ENCODE measurements at places on chromosomes 4 and X.

GRCh38 chrX:4762196-4762595 lies 1048.7 kb upstream of the PRKX start:
- DNase-seq = no peak

GRCh38 chrX:48992341-48992740 lies 9.7 kb downstream of the GRIPAP1 start:
- DNase-seq = no peak

GRCh38 chr4:73721909-73722308 lies 18.5 kb upstream of the CXCL8 start:
- no peak for DNase-seq

GRCh38 chr4:164379694-164380093 lies 374.2 kb upstream of the SMIM31 start:
- DNase-seq = no peak

GRCh38 chr4:24805067-24805466 lies 9.7 kb downstream of the SOD3 start:
- peak; percentile 46 for DNase-seq

GRCh38 chr4:3681191-3681590 lies 85.0 kb upstream of the ADRA2C start:
- DNase-seq = no peak

DNA sequence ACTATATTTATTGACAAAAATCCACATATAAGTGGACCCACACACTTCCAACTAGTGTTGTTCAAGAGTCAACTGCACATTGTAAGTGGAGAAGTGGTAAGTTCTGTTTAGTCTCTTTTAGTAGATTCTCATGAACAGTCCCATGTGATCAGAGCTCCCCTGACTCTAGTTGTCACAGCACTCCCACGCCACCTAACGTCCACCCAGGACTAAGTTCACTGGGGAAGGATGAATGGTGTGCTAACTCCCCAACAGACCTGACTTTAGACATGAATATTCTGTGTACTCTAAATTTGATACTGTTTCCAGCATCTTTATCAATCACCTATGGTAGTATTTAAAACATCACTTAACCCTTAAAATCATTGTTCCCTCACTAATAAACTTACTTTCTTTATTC lies 59.8 kb downstream of the PACRGL start:
- DNase-seq = no peak

DNA sequence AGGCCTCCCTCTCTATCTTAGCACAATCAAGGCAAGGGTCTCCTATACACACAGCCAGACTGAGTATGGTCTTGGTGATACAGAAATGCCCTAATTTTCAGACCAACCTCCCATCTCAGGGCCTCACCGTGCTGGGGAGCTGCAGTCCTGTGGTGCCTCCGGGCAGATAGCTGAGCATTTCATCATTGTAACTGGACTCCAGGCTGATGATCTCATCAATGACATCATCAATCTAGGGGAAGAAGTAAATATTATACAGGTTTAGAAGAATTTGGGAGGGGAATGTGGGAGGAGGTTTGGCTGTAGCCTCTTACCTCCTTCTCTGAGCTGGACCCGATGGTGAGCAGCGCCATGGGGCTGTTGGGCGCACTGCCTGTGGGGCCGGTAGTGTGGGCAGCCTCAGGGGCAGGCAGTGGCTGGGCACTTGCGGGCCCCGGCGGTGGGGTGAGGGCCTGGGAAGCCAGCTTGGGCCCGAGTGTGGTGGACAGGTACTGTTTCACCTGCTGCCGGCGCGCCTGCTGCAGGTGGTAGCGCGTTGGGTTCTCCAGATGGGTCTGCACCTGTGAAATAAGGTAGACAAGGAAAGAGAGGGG lies 5.2 kb downstream of the TFE3 start:
- DNase-seq = no peak

Measured in NCI-H2171 treated with DMSO at 0.1 percent for 48 hours (cell line).